ENCODE measurements at places on chromosomes 2 and 18. TPM values are rescaled to one million over a fixed set of nuclear protein-coding genes. Genes with fewer than 3 reads are reported as not detected.

DNA sequence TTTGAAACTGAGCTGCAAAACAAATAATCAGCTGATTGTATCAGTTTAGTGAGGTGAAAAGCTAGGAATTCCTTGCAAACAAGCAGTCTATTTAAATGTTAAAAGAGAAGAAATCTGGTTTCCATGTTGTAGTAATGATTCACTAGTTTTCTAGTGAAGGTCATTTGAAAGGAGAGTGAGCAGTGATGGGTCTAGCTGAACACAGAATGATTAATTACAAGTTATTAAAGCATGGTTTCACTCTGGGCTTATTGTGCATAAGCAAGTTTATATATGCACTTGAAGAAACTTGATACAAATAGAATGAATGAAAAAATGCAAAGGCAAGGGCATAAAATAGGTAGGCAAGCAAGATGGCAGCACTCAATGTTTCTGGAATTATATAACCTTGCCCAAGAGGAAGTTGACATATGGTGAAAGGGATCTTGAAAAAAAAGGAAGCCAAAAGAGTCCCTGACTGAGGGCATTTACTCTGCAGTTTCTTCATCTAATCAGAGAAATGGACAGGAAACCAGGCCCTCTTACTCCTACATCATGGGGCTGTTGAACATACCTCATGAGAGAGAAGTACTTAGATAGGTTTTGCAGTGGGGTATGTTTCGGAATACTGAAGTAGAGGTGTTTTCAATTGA lies 53.2 kb downstream of the PLCL1 start:
- DNase-seq: no peak
- H3K27ac ChIP-seq: no peak overlapping the region
- H3K27me3 ChIP-seq: no peaks in the 10 kb centered on the region
- no peaks in the 10 kb centered on the region for H3K4me1 ChIP-seq
- H3K36me3 ChIP-seq: no peaks in the 10 kb centered on the region

- H3K4me3 ChIP-seq: no peak overlapping the region
- peaks cover 27% of the 10 kb centered on the region for H3K4me1 ChIP-seq
- H3K36me3 ChIP-seq: no peaks in the 10 kb centered on the region
- H3K27me3 ChIP-seq: no peaks in the 10 kb centered on the region
- no peak for DNase-seq
- no peak overlapping the region for H3K27ac ChIP-seq
Observed at GRCh38 chr2:47230418-47230817, 75.3 kb upstream of the STPG4 start.

DNA sequence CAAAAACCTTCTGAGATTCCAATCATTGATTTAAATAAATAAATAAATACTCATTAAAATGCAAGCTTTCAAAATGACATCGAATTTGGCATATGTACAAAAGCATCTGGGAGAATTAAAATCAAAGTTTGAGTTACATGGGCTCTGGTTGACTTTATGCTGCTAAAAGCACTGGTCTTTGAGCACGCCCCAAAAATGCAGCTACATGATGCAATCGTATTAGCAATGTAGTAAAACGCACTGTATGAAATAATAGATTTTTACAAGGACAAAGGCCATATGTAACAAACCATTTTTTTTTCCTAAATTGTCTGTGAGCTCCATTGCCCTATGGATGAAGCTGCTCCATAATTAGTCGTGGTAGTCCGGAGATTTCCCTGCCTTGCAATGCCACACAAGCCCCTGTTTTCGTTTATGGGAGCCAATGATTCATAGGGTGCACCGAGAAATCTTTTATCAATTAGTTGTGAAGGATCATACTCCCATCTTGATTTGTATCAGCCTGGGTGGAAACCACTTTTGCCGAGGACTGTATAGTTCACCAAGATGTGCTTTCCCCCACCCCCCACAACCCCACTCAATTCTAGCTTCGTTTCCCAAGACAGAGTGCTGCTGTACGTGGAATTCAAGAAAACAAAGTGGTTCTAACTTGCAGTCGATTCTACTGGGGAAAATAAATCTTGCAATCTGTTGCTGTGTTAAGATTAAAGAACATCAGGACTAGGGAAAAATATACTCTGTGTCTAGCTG lies 268.4 kb downstream of the IRS1 start:
- no peak for DNase-seq
- H3K27me3 ChIP-seq: no peaks in the 10 kb centered on the region
- no peak overlapping the region for H3K4me3 ChIP-seq
- no peaks in the 10 kb centered on the region for H3K36me3 ChIP-seq
- no peak overlapping the region for H3K27ac ChIP-seq
- no peaks in the 10 kb centered on the region for H3K4me1 ChIP-seq

The SERPINB7 gene
- 1.9 TPM for polyA plus RNA-seq

DNA sequence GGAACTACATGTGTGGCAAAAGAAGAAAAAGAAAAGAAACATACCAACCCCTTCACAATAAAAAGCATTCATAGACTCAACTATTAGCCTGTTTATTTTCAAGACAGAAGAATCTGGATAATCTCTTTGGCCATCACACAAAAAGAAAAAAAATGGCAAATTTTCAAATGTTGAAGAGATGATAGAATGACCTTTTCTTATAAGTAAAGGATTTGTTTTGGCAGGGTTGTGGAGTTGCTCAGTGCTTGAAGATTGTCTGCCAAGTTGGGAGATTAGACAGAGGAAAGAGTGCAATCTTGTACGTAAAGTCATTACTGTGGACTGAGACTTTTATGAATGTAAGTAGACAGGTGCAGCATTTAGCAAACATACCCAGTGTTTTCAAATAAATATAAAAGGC lies 18.5 kb upstream of the FAM171B start:
- H3K4me3 ChIP-seq: no peak overlapping the region
- no peak overlapping the region for H3K27ac ChIP-seq
- H3K27me3 ChIP-seq: no peaks in the 10 kb centered on the region
- H3K4me1 ChIP-seq: no peaks in the 10 kb centered on the region
- DNase-seq: no peak

- no peak for DNase-seq
- H3K27ac ChIP-seq: no peak overlapping the region
- no peaks in the 10 kb centered on the region for H3K4me1 ChIP-seq
- H3K4me3 ChIP-seq: no peak overlapping the region
Observed at GRCh38 chr2:16566701-16567100, 98.9 kb downstream of the CYRIA start.

- H3K27ac ChIP-seq: no peak overlapping the region
- no peak overlapping the region for H3K4me3 ChIP-seq
- H3K4me1 ChIP-seq: no peaks in the 10 kb centered on the region
- H3K27me3 ChIP-seq: no peaks in the 10 kb centered on the region
- no peak for DNase-seq
Observed at GRCh38 chr18:71209944-71210343, 921.1 kb downstream of the SOCS6 start.

- peaks cover under 1% of the 10 kb centered on the region for H3K4me1 ChIP-seq
- no peak overlapping the region for H3K27ac ChIP-seq
- no peak for DNase-seq
- H3K27me3 ChIP-seq: no peaks in the 10 kb centered on the region
- no peaks in the 10 kb centered on the region for H3K36me3 ChIP-seq
- H3K4me3 ChIP-seq: no peak overlapping the region
Observed at GRCh38 chr2:122486705-122487415, 731.4 kb downstream of the TSN start.

DNA sequence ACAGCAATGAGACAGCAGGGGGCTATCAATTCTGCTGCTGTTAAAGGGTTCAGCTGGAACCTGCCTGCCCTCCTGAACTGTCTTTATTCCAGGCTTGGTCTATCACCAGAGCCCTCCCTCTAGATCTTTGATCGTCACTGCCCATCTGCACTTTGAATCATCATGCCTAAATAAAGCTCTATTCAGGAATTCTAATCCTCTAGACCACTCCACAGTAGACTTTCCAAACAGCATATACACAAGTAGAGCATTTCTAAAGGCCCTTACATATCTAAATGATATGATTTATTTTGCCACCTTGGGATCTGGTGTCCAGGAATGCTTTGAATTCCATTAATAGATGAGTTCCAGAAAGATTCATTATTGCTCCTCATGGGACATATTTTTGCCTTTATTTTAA lies 542.1 kb upstream of the SYT4 start:
- DNase-seq: no peak
- H3K4me3 ChIP-seq: no peak overlapping the region
- H3K27me3 ChIP-seq: no peaks in the 10 kb centered on the region
- H3K4me1 ChIP-seq: no peaks in the 10 kb centered on the region
- no peaks in the 10 kb centered on the region for H3K36me3 ChIP-seq

The CXCR2 gene
- 0.09 TPM for polyA plus RNA-seq

- H3K27ac ChIP-seq: no peak overlapping the region
- H3K27me3 ChIP-seq: no peaks in the 10 kb centered on the region
- no peaks in the 10 kb centered on the region for H3K36me3 ChIP-seq
Observed at GRCh38 chr2:234027641-234028040, 22.9 kb upstream of the SPP2 start.

DNA sequence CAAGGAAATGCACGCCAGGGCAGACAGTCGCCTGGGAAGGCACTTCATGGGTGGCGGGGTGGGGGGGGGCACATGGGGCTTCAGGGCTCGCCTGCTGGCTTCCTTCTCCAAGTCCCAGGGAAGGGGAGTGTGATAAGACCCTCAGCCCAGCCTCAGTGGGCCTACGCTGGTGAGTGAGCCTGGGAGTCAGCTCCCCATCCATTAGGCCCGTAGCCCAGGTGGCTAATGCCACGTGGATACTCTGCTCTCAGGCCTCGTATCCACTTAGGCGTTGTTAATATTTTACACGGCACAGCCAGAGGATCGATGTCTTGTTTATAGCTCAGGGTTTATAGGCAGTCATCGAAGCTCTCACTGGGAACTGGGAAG lies 47.1 kb downstream of the KCNIP3 start:
- H3K4me1 ChIP-seq: no peaks in the 10 kb centered on the region
- no peak overlapping the region for H3K27ac ChIP-seq
- DNase-seq: no peak
- no peaks in the 10 kb centered on the region for H3K36me3 ChIP-seq
- H3K4me3 ChIP-seq: no peak overlapping the region

The RNF125 gene
- 0.88 TPM for polyA plus RNA-seq

DNA sequence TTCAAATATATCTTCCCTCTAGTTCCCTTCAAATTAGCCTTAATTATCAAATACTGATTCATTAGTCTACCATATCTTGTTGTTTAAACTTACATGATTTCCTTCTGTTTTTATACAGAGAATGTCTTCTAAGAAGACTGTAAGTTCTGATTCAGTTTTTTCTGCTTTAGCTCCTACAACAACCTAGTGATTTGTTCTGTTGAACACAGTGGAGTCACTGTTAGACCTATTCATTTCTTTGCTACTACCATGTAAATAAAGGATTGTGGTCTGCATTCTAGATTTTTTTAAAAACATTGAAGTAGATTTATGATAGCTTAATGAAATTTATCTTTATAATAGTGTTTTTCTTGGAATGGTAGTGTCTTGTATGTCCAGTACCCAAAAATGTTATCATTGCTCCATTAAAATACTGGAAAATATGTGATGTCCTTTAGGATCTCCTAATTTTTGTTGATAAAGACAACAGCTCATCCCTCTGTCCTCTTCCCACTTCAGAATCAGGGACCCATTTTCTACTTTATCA lies 146.4 kb downstream of the MBD5 start:
- H3K4me3 ChIP-seq: no peak overlapping the region
- H3K27me3 ChIP-seq: no peaks in the 10 kb centered on the region
- no peak for DNase-seq
- H3K36me3 ChIP-seq: no peaks in the 10 kb centered on the region
- no peak overlapping the region for H3K27ac ChIP-seq
- no peaks in the 10 kb centered on the region for H3K4me1 ChIP-seq

DNA sequence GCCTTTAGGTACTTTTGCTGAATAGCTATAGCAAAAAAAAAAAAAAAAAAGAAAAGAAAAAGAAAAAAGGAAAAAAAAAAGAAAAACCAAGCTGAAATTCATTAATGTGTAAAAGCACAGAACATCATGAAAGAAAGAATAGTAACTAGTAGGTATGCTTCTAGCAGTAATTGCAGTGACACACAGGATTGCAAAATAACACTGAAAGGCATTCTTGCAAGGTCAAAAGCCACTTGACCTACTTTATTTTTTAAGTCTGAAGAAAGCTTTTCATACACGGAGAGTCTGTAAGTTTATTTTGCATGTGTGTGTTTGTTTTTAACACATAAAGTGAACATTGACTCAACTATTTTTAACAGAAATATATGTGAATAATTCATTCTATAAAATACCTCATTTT lies 54.4 kb downstream of the DOK6 start:
- no peak for DNase-seq
- H3K4me3 ChIP-seq: no peak overlapping the region
- H3K4me1 ChIP-seq: no peaks in the 10 kb centered on the region

DNA sequence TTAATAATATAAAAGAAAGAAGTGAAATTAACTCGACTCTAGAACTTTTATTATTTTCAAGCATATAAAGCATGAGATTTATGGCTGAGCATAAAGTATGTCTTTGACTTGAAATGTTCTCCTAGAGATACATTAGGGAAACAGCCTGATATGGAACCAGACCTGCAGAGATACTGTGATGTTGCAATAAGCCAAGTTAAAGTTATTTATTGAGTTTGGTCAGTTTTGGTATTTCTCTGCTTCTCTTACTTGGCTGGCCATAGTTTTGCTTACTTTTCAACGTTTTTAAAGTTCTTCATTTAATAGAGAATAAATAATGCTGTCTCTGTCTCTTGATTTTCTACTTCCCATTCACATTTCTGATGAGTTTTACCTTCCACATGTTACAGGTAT lies 76.0 kb downstream of the GFPT1 start:
- peak overlapping the region; percentile 79 for H3K27ac ChIP-seq
- H3K27me3 ChIP-seq: peaks cover 7% of the 10 kb centered on the region
- no peaks in the 10 kb centered on the region for H3K36me3 ChIP-seq
- H3K4me3 ChIP-seq: no peak overlapping the region
- DNase-seq: no peak
- H3K4me1 ChIP-seq: peaks cover 33% of the 10 kb centered on the region

- H3K36me3 ChIP-seq: no peaks in the 10 kb centered on the region
- H3K27me3 ChIP-seq: no peaks in the 10 kb centered on the region
- H3K27ac ChIP-seq: peak within 1 kb of the TSS; percentile 86
- peak; percentile 86 for DNase-seq
- H3K4me1 ChIP-seq: no peaks in the 10 kb centered on the region
Observed at GRCh38 chr2:163735685-163736432, at the start of gene FIGN. FIGN (minus strand) TSS chr2:163736008; CDS start chr2:163734927, 1,081 bp downstream.

- no peak for DNase-seq
- peaks cover 3% of the 10 kb centered on the region for H3K36me3 ChIP-seq
Observed at GRCh38 chr18:23920054-23920453, 94.5 kb upstream of the TTC39C start.

The AGBL5 gene
- polyA plus RNA-seq: 20.2 TPM

- H3K4me3 ChIP-seq: no peak overlapping the region
- DNase-seq: no peak
- H3K27me3 ChIP-seq: peaks cover 14% of the 10 kb centered on the region
Observed at GRCh38 chr2:219419331-219420197, 1.4 kb downstream of the DES start.

- no peak overlapping the region for H3K27ac ChIP-seq
- no peak overlapping the region for H3K4me3 ChIP-seq
- DNase-seq: no peak
- H3K4me1 ChIP-seq: no peaks in the 10 kb centered on the region
- no peaks in the 10 kb centered on the region for H3K36me3 ChIP-seq
Observed at GRCh38 chr2:21035282-21035973, 8.4 kb downstream of the APOB start.

Data from hepatocyte (in vitro differentiated cells).